ENCODE measurements at places on chromosomes 2 and 18.

GRCh38 chr18:5431836-5432575, 111.8 kb downstream of the EPB41L3 start:
- DNase-seq = no peak

GRCh38 chr18:6650747-6651146, 78.8 kb upstream of the ARHGAP28 start:
- no peak for DNase-seq

DNA sequence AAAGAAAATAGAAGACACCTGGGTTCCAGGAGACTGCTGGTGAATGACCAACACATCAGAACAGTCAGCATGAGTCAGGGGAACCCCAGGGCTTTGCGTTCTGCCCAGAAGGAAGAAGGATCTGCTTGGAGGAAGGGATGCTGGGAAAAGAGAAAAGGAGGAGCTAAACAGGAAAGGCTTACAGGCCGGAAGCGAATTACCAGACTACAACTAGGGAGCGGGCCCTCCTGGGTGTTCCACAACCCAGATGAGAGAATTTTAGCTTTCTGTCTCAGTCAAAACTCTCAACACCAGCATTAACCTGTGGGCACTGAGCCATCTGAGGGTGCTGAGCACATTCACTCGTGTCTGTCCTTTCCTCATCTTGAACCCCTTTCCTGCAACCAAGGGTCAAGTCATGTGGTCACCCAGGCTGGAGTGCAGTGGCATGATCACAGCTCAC, 19.2 kb downstream of the CDC42EP3 start:
- DNase-seq = no peak

DNA sequence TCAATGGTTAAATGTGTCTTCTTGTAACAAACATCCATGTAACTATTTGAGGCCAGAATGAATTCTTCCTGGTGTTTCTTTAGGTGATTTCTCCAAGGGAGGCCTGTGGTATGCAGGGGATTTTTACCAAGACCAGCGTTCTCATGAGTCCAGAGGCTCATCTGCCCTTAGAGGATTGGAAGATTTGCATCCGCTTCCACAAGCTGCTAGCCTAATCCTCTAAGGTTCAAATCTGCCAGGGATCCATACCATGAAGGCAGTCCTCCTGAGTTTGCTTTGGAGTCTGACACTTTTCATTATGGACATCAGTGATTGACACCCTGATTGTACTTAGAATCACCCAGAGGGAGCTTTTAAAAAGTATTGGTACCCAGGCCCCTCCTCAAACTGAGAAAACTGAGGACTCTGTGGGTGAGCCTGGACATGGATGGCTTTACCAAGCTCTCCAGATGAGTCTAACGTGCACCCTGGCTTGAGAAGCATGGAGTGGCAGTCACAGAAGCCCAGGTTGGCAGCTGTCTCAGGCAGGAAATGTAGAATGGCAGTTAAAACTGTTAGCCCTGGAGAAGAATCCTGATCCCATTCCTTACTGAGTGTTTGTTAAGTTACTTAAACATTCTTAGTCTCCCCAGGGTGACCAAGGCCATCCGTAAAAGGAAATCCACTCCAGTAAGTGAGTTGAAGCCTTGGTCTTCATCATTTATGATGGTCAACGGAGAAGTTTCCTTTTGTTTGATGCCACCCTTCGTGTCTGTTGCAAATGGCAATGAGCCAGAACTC, 95.3 kb upstream of the RMDN2 start:
- DNase-seq = peak; percentile 16

- no peak for DNase-seq
These were observed 2.2 kb downstream of the RNU4ATAC start for GRCh38 chr2:121532894-121533293.

GRCh38 chr2:138712212-138712979, 67.8 kb downstream of the NXPH2 start:
- DNase-seq = peak; percentile 61

- no peak for DNase-seq
These were observed 317.7 kb downstream of the LPIN1 start for GRCh38 chr2:12064153-12064552.

- DNase-seq = no peak
These were observed 22.0 kb upstream of the SLC35G4 start for GRCh38 chr18:11587432-11587831.

DNA sequence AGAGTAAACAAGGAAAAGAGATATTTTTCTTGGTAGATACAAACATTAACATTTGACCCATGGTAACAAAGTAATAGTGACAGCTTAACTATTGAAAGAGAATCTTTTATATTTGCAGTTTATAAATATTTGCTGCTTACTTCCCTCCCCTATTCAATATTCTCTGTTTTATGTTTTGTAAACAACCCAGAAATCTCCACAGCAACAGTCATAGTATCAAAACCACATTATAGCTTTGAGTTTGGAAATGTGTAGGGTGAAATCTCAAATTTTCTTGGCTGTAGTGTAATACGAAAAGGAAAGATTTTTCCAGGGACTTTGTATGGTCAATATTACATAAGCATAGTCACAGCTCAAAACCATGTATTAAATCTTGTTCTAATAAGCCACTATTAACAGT, 511.2 kb downstream of the METTL4 start:
- no peak for DNase-seq

GRCh38 chr2:180463608-180464007, 456.5 kb upstream of the CWC22 start:
- DNase-seq = no peak

All from GM12878 (cell line).